ENCODE measurements at places on chromosomes 16 and 17.

DNA sequence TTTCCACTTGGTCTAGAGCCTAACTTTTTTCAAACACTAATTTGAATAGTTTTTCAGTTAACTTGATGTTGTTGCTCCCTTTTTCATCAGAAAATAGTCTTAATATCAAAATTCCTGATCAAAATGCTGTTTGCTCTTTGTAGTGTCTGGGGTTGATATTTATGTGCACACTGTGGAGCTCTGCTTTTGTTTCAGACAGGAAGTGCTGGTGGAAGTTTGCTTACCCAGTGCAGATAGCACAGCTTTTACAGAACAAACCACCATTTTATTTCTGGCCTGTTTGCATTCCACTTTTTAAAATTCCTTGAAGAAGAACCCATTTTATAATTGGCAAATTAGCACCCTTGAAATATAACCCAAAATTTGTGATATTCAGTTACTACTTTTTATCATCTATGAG, 125.4 kb downstream of the MRTFB start:
- no peak for DNase-seq

DNA sequence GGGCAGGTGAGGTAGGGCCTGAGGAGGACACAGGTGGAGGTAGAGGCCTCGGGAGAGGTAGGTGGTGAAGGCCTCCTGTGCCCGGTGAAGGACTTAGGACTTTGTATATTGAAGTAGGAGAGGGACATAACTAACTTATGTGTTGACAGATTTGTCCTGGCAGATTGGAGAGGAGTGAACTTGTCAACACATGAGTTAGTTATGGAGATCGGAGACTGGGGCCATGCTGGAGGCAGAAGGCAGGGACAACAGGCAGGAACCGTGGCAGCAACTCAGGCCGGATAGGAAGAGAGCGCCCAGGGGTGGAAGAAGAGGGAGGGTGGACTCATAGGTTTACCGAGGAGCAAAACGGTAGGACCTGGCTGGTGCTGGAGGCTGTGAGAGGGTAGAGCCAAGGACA, 18.4 kb downstream of the GLP2R start:
- no peak for DNase-seq

DNA sequence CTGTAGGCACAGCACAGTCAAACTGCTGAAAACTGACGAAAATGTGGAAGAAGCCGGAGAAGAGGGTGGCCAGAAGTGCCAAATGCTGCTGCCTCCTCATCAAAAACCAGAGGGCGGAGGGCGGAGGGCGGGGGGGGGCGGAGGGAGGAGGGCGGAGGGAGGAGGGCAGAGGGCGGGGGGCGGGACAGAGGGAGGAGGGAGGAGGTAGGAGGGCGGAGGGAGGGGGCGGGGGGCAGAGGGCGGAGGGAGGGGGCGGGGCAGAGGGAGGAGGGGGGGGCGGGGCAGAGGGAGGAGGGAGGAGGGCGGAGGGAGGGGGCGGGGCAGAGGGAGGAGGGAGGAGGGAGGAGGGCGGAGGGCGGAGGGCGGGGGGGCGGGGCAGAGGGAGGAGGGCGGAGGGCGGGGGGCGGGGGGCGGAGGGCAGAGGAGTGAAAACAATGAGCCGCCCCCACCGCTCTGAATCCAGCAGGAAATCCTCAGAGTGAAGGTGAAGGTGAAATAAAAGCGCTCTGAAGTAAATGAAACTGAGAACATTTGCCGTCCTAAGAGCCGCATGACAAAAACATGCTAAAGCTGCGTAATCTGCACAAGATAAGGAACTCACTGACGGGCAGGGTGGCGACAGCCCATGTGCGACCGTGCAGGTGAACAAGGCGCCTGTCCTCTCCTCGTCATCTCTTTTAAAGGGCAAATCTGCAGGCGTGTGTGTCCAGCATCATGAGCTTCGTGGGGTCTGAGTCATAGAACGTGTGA, 22.6 kb upstream of the CBFA2T3 start:
- no peak for DNase-seq

DNA sequence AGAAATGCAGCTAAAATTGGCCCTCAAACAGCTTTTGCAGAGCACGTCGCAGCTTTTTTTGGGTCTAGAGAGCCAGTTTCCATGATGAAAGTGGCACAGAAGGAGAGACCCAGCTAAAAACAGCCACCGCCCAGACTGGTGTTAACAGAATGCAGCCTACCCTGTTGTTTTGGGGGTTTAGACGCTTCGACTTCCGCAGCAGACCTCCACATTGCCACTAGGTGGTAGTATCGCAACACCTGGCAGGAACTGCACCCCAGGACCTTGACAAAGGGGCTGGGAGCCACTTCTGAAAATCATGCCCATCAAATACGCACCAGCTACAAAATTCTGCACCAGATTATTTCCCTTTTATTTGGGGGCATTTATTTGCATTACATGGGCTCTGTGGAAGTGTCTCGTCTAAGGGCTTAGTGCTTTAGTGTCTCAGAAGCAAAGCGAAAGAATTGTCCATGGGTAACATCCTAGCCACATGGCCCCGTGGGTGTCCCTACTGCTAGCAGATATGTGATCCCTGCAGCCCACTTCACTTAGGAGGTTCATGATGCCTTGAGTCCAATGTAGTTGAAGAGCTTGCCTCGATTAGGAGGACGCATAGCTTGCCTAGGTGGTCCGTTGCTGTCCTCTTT, 167.1 kb downstream of the HAPSTR1 start:
- no peak for DNase-seq

- no peak for DNase-seq
Measured at GRCh38 chr16:86578061-86578599, at the start of gene FOXL1. Gene FOXL1, plus strand, starts transcription at chr16:86578549. Its CDS starts 175 bp downstream, at chr16:86578724.

DNA sequence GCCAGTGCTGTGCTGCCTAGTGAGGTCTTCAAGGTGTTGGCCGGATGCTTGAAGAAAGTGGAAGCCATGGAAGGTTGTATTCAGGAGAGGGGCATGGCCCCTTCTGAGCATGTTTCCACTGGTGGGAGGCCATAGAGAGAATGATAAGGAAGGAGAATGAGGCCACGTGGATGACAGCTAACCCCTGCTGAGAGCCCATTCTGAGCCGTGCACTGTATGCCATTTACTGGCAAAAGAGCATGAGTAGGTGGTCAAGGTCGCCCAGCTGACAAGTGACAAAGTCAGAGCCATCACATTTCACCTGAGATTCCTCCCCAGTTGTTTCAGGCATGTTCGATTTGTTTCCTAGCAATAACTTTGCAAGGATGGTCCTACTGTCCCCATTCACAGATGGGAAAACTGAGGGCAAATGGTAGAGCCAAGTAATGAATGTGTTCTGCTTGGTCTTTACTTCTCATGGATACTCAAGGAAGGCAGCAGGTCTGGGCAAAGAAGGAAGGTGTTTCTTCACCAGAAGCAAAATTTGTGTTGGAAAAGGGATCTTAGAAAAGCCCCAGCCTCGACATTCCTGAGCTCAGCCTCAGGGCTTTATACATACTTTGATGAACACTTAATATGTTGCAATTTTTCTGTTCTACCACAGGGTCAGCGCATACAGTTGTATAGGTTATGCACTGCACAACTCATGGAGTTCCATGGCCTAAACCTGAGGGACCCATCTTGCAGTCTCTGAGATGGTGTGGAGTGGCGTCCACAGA, 10.5 kb upstream of the NKD1 start:
- DNase-seq, result no peak

- DNase-seq, result no peak
Measured at GRCh38 chr17:74431568-74432423, at the start of gene GPRC5C. Gene GPRC5C, plus strand, starts transcription at chr17:74432088. Its CDS starts 7,689 bp downstream, at chr17:74439777.

DNA sequence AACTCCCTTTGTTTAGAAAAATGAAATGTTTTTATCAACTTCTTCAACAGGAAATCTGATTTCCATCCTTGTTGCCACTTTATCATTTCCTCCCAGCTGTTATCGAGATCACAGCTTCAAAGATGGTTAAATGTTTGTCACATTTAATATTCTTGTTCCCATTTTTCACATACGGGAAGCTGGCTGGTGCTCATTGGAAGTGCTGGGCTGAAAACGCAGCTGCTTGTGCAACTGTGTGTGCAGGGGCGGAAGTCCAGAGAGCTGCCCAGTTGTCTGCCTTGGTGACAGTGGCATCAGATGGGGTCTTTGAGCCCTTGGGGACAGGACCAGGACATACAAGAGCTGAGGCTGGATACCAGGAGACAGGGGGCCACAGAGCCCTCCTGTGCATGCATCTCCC, 549.2 kb upstream of the CDH11 start:
- no peak for DNase-seq

DNA sequence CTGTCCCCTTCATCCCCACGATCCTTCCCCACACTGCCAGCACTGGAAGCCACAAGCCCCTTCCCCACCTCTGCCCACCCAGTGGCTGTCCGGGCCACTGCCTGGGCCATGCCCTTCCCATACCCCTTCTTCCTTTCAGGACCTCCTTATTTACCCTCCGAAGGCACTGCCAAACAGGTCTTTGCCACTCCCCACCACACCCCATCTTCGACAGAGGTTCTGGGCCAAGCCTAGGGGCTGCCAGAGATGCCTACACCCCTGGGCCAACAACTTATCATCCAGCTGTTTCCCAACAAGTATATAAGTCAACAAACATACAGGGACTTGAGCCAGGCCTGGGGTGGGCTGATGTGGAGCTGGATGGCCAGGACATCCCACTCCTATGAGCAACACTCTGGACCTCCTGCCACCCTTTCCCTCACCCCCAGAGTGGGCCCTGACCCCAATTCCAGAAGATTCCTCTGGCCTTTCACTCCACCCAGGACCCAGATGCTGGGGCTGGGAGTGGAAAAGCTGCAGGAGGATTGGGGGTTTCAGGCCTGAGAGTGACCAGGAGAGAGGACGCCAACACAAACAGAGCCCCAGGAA, 1.5 kb upstream of the PPP1R1B start:
- DNase-seq, result no peak

DNA sequence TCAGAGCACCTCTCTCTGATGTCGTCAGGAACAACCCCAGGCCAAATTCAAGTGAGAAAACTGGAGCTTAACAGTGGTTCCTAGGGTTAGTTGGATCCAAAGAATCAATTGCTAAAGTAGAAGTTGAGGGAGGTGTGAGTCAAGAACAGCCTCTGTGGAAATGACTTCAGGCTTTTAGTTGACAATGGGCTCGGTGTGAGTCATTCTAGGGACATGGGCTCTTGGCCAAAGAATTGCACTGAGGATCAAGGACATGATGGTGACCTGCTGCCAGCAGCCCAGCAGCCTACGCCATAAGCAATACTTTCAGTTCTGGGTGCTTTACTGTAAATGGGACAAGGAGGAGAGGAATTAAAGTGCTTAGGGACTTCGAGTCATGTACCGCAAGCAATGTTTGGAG, 32.1 kb upstream of the SMURF2 start:
- DNase-seq, result no peak

- DNase-seq, result no peak
Measured at GRCh38 chr17:32323811-32324491, 18.0 kb downstream of the C17orf75 start.

DNA sequence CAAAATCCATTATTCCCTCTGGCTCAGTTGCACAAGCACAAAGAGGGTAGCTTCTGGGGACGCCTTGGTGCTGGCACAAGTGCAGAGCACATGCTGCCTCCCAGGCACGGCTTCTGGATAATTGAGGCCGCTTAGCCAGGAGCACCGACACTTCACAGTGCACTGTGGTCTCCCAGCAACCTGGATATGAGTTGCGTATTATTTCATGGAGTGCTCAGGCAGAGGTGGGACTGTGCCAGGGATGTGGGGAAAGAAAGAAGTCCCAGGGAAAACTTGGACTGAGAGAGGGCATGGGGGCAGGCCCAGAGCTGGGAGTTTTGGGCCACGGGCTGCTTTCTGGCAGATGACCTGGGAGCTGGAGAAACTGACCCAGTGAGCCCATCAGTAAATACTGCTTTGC, 37.5 kb downstream of the MPRIP start:
- no peak for DNase-seq

DNA sequence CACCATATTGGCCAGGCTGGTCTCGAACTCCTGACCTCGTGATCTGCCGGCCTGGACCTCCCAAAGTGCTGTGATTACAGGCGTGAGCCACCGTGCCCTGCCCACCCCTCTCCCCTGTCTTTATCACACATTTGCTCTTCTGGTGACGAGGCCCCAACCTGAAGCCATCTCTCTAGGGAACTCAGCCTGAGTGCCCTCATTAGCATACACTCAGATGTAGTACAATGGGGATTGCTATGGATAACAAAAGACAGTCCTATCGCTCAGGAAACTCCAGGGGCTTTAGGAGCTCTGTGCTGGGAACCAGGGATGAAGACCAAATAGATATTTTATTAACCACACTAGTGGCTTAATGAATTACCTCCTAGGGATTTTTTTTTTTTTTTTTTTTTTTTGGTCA, 100.7 kb downstream of the MARF1 start:
- DNase-seq, result no peak

GRCh38 chr17:2863204-2863603, 67.0 kb downstream of the RAP1GAP2 start:
- no peak for DNase-seq

DNA sequence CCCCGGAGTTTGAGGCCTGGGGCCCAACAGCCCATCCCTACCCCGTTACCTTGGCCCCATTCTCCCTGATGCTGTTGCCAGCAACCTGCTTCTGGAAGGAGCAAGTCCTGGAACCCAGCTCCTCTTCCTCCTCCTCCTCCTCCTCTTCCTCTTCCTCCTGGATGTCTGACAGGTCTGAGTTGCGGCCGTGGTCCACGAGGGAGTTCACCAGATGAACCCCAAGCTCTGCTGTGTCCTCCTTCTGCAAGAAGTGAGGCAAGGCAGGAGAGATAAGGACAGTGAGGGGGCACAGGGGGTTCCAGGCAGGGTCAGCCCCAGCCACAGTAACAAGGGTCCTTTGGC, 18.7 kb downstream of the TSPOAP1 start:
- no peak for DNase-seq

GRCh38 chr16:82732461-82732860, 105.7 kb downstream of the CDH13 start:
- no peak for DNase-seq

- DNase-seq, result no peak
Measured at GRCh38 chr17:78826836-78827509, 13.6 kb downstream of the USP36 start.

GRCh38 chr16:51557670-51558069, 406.6 kb upstream of the SALL1 start:
- no peak for DNase-seq

GRCh38 chr16:19356024-19356952, 61.4 kb upstream of the TMC5 start:
- no peak for DNase-seq

DNA sequence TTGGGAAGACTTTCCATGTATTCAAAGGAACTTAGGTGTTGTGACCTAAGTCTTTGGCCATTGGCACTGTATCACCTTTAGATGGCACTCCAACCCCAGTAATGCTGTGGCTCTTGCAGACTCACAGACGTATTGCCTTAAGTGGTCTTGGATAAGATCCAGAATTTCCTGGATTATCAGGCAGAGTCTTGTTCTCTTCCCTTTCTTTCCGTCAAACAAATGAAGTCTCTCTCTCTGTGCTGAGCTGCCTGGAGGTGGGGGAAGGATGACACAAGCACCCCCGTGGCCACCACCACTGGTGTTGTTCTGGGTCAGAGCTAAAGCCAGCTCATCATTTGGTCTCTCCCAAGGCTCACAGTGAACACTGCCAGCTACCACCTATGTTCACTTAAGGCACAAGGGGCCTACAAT, 789.9 kb upstream of the KIF2B start:
- DNase-seq, result no peak
